ENCODE measurements at places on chromosomes 13 and 19. TPM values are rescaled to one million over a fixed set of nuclear protein-coding genes. Genes with fewer than 3 reads are reported as not detected.

Gene C19orf47
- 6.2 TPM for total RNA-seq

- DNase-seq = no peak
- H3K36me3 ChIP-seq = no peaks in the 10 kb centered on the region
- no peak overlapping the region for H3K27ac ChIP-seq
- no peaks in the 10 kb centered on the region for H3K4me1 ChIP-seq
Measured at GRCh38 chr19:33745297-33745696, 51.4 kb upstream of the KCTD15 start.

DNA sequence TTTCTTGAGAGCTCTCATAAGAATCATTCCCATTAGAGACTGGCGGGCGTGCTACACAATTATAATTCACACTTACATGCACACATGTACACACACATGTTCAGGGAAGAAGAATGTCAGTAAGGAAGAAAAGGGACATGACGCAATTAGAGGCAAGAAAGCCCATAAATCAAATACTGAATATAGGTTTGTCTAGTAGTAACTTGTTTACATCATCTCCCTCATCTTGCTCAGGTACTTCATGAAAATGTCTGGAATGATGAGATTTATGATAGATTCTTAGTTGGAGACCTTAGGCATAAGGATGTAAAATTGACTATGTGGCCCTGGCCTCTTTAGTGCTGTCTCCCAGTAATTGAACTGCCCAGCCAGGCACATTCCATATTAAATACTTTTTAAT is 628.0 kb upstream of the PCDH20 start:
- H3K4me3 ChIP-seq = no peak overlapping the region
- H3K4me1 ChIP-seq = no peaks in the 10 kb centered on the region
- no peaks in the 10 kb centered on the region for H3K36me3 ChIP-seq
- no peak for DNase-seq
- H3K27me3 ChIP-seq = no peaks in the 10 kb centered on the region

DNA sequence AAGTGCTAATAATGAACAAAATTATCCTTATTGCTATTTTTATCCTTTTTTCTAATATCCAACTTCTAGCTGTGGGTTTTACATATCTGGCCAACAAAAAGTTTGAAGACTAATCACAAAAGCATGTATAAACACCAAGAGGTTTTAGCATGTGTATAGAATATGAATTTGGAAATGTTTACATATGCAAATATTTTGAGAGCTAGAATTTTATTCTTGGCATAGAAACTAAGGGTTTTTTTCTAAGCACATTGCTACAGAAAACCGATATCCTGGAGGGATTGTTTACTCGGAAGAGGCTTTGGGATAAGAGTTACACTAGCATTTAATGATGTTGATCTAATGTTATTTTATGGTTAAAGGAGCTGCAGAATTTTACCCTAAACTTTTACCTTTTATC is 392.1 kb downstream of the EFNB2 start:
- no peak overlapping the region for H3K4me3 ChIP-seq
- H3K27ac ChIP-seq = no peak overlapping the region
- no peak for DNase-seq
- H3K36me3 ChIP-seq = no peaks in the 10 kb centered on the region

Measured in GM23248 (cell line).